HT1080 (cell line): ENCODE measurements at places on chromosomes 5 and 9.

DNA sequence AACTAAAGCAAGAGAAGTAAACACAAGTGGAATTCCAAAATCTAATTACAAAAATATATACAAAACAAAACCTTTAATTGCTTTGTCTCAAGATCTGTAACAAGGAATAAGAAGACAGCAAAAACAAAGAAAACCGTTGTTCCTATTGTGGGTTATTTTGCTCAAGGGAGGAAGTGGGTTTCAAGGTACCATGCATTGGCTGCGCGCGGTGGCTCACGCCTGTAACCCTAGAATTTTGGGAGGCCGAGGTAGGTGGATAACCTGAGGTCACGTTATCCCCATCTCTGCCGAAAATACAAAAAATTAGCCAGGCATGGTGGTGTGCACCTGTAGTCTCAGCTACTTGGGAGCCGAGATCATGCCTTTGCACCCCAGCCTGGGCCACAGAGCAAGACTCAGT lies 12.1 kb upstream of the IQGAP2 start:
- no peak for DNase-seq

DNA sequence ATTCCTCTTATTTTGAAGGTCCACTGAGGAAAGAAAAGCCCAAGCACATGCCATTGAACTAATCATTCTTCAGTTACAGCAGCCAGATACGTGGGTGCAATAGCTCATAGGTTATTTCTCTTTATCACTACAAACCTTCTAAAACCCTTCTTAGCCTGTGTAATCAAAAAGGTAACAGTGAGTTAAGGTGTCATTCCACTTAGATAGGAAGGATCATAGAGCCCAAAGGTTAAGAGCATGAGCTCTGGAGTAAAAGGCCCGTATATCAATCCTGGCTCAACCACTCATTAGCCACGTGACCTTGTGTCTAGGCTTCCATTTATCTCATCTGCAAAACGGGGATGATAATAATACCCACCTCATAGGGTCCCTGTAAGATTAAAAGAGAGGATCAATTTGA lies 2.7 kb downstream of the GPX8 start:
- DNase-seq: no peak

- no peak for DNase-seq
These were observed 22.4 kb downstream of the GOLGA2 start for GRCh38 chr9:128253140-128253990.

DNA sequence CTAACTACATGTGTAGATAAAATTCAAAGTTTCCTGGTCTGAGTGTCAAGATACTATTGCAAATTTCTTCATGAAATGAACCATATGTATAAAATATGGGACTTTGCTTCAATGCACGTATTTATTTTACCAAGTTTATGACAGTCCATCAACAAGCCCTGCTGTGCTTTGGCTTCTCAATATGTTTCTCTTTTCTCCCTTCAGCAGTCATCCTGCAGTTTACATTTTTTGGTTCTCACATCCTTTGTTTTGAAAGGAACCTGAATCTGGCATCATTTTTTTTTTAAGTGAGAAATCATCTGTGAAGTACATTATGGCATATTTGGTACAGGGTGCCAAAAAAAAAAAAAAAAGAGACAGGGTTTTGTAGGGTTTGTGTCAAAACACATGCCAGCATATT lies 65.1 kb downstream of the YIPF5 start:
- no peak for DNase-seq

- no peak for DNase-seq
These were observed 147.0 kb downstream of the TLE1 start for GRCh38 chr9:81542118-81542889.

DNA sequence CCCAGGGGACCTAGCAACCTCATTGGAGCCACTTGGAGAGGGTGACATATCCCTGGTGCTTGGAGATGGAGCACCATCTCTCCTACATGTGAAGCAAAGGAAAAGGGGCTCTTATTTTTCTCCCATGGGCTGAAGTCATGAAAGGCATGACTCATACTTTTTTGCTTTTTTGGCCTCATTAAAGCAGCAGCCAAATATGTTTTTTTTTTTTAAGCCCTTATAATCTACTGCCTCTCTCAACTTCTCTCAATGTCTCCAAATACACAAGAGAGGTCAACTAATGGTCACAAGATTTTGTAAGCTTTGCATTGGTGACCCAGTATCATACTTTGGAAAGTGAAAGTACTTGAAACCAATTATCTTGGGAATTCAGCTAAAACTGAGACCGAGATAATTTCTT lies 1.6 kb upstream of the CFAP90 start:
- no peak for DNase-seq

GRCh38 chr9:33719581-33720374 lies 75.6 kb upstream of the PRSS3 start:
- DNase-seq: no peak

DNA sequence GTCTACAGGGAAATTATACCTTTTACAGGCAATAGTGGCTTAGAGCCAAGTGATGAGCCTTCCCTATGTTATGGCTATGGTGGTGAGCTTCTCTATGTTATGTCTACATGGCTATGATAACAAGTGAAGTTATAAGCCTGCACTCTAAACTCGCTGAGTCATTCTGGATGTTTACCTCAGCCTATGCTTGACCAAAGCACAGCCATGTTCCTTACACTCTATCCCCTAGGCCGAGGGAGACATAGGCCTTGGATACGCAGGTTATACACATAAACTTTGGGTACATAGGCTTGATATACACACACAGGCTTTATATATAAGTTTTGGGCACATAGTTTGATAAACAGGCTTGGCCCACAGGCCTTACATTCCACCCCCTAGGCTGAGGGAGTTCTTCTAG lies 13.8 kb downstream of the DMAC1 start:
- DNase-seq: no peak

- DNase-seq: no peak
These were observed 21.8 kb upstream of the SLC12A7 start for GRCh38 chr5:1133510-1134201.

- no peak for DNase-seq
These were observed 22.4 kb upstream of the NREP start for GRCh38 chr5:111779260-111779921.
